GM23338 (cell line): ENCODE measurements at places on chromosomes 16 and 17. TPM values are rescaled to one million over a fixed set of nuclear protein-coding genes. Genes with fewer than 3 reads are reported as not detected.

DNA sequence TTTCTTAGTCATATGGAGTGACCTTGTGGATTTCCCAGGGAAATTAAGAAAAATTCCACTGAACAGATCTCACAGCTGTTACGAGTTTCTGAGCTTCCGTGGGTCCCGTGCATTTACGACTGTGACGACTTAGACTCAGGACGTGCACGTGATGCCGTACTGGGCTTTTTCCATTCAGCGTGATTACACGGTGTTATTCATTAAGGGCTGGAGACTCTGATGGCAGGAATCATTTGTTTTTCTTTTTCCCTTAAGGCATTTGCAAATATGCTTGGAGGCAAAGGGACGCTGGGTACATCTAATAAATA, 57.2 kb downstream of the TBC1D16 start:
- H3K27ac ChIP-seq = no peak overlapping the region
- peaks cover 7% of the 10 kb centered on the region; the same call in 1 of the 2 replicates for H3K4me1 ChIP-seq

HOXB5 gene
- not detected in 2 replicates for polyA plus RNA-seq

PMP22 gene
- polyA plus RNA-seq = 0.94 and 1.2 TPM in 2 replicates

GRCh38 chr16:17321824-17322223, 148.9 kb downstream of the XYLT1 start:
- no peaks in the 10 kb centered on the region for H3K27me3 ChIP-seq
- no peak overlapping the region for H3K4me3 ChIP-seq
- no peak for DNase-seq
- no peaks in the 10 kb centered on the region for H3K36me3 ChIP-seq
- H3K4me1 ChIP-seq = peaks cover 19% of the 10 kb centered on the region; the same call in 1 of the 2 replicates

- no peaks in the 10 kb centered on the region for H3K27me3 ChIP-seq
- no peak overlapping the region for H3K27ac ChIP-seq
- H3K36me3 ChIP-seq = no peaks in the 10 kb centered on the region
- H3K4me1 ChIP-seq = peaks cover 16% of the 10 kb centered on the region
- peak overlapping the region; percentile 86; the same call in 1 of the 2 replicates for H3K4me3 ChIP-seq
These were observed 25.8 kb downstream of the GNPTG start for GRCh38 chr16:1377406-1378010.

DNA sequence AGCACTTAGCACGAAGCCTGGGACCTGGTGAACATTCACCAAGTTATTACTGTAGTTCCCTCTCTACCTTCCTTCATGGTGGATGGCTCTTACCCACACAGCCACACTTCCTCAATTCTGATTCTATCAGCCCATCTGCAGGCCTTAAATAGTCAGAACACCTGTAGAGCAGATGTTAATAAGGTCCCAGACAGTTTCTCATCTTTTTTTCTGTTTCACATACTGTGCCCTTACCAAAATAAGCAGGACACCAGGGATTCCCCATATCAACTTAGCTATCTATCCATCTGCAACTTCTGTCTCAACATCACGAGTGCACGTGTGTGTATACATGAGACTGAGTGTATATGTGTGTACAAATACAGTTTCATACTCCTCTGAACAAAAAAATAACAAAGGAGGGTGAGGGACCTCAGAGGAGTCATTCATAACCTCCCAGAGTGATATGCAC, 2.8 kb downstream of the RECQL5 start:
- peaks cover 4% of the 10 kb centered on the region; the same call in 1 of the 2 replicates for H3K36me3 ChIP-seq
- H3K27ac ChIP-seq = no peak overlapping the region
- DNase-seq = no peak
- no peak overlapping the region for H3K4me3 ChIP-seq

- no peak for DNase-seq
- no peak overlapping the region for H3K27ac ChIP-seq
- no peaks in the 10 kb centered on the region for H3K27me3 ChIP-seq
- H3K36me3 ChIP-seq = no peaks in the 10 kb centered on the region
- no peak overlapping the region for H3K4me3 ChIP-seq
- H3K4me1 ChIP-seq = peaks cover 13% of the 10 kb centered on the region
These were observed 54.3 kb downstream of the KPNA2 start for GRCh38 chr17:68089881-68090280.

ZNF821 gene
- 9.5 and 13.3 TPM in 2 replicates for polyA plus RNA-seq

- H3K27me3 ChIP-seq = no peaks in the 10 kb centered on the region
- H3K4me1 ChIP-seq = no peaks in the 10 kb centered on the region
- no peak overlapping the region for H3K4me3 ChIP-seq
- no peak for DNase-seq
- no peaks in the 10 kb centered on the region for H3K36me3 ChIP-seq
These were observed 28.1 kb upstream of the NFAT5 start for GRCh38 chr16:69537706-69538080.

- no peak overlapping the region for H3K4me3 ChIP-seq
- H3K36me3 ChIP-seq = no peaks in the 10 kb centered on the region
These were observed 11.6 kb upstream of the GRB2 start for GRCh38 chr17:75417054-75417580.

GRCh38 chr16:88956546-88957432, 20.2 kb downstream of the CBFA2T3 start:
- no peak overlapping the region for H3K4me3 ChIP-seq
- H3K4me1 ChIP-seq = no peaks in the 10 kb centered on the region
- no peaks in the 10 kb centered on the region for H3K27me3 ChIP-seq
- no peaks in the 10 kb centered on the region for H3K36me3 ChIP-seq
- H3K27ac ChIP-seq = no peak overlapping the region

GRCh38 chr16:84985079-84986065, 26.0 kb downstream of the ZDHHC7 start:
- H3K27me3 ChIP-seq = no peaks in the 10 kb centered on the region
- DNase-seq = no peak
- H3K36me3 ChIP-seq = peaks cover 5% of the 10 kb centered on the region; the same call in 1 of the 2 replicates
- no peak overlapping the region for H3K27ac ChIP-seq
- H3K4me3 ChIP-seq = no peak overlapping the region

DNA sequence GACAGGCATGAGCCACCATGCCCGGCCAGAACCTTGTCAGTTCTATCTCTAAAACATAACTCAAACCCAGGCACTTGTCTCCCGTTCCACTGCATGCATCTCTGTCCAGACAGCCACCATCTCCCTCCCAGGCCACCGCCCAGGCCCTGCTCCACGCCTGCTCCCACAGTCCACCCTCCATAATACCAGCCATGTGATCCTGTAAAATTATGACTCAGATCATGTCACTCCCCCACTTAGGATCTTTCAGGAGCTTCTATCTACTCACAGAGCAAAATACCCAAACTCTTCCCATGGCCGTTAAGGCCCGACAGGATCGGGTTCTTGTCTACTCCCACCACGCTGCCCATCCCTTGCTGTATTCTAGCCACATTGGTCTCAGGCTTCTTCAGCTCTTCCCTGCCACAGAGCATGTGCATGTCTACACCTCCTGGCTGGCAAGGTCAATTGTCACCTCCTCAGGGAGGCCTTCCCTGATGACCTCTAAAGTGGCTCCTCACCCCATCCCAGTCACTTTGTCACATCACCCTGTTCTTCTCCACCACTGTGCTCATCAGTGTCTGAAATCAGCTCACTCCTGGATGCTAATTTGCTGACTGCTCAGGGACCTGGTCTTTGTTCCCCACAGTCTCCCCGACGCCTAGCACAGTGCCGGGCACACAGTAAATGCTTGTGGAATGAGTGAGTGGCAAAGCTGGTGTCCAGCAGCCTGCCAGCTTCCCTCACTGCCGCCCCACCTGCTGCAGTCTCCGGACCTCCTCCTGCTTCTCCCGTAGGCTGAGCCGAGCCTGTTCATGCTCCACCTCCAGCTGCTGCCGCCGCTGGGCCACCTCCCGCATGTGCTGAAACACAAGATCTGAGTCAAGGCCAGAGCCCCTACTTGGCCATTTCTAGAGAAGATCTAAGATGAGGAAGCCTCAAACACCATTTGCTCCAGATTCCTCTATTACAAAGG, 6.7 kb downstream of the TSPOAP1 start:
- H3K36me3 ChIP-seq = no peaks in the 10 kb centered on the region
- H3K4me3 ChIP-seq = no peak overlapping the region
- H3K27ac ChIP-seq = no peak overlapping the region
- H3K27me3 ChIP-seq = peaks cover 23% of the 10 kb centered on the region

GRCh38 chr17:49987290-49987585, 7.8 kb downstream of the DLX3 start:
- no peaks in the 10 kb centered on the region for H3K36me3 ChIP-seq
- no peak overlapping the region for H3K27ac ChIP-seq
- H3K4me1 ChIP-seq = peaks cover 3% of the 10 kb centered on the region; the same call in 1 of the 2 replicates
- peaks cover 76% of the 10 kb centered on the region for H3K27me3 ChIP-seq
- no peak overlapping the region for H3K4me3 ChIP-seq

CD79B gene
- polyA plus RNA-seq = 1.5 and 2.5 TPM in 2 replicates

GRCh38 chr16:66605177-66605978, 874 bp downstream of the CMTM3 start:
- no peak overlapping the region for H3K27ac ChIP-seq
- DNase-seq = peak; percentile 73
- H3K4me3 ChIP-seq = peak overlapping the region; percentile 83
- peaks cover 15% of the 10 kb centered on the region for H3K4me1 ChIP-seq
- H3K27me3 ChIP-seq = peaks cover 7% of the 10 kb centered on the region
- no peaks in the 10 kb centered on the region for H3K36me3 ChIP-seq

SHISA6 gene
- not detected in 2 replicates for polyA plus RNA-seq

DNA sequence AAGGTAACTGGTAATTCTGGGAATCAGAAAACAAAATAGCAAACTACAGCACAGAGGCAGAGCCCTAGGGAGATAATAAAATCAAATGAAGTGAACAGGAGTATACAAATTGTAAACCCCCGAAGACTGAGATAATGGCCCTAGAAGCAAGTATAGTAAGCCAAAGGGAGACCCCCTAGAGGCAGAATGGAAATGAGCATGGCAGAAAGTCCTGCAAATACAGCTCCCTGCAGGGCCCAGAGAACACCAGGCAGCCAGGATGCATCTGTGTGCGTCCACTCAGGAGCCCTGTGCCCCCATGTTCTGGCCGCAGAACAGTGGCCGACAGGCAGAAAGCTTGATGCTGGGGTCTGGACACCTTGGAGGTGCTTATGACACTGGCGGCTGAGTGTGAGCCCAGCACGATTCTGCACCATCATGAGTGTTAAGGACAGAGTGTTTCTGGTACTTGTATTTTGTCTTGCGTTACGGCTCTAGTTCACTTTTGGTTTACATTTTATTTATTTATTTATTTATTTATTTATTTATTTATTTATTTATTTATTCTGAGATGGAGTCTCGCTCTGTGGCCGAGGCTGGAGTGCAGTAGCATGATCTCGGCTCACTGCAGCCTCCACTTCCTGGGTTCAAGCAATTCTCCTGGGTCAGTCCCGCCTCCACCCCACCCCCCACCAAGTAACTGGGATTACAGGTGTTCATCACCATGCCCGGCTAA, 48.7 kb downstream of the RGS9 start:
- no peaks in the 10 kb centered on the region for H3K27me3 ChIP-seq
- DNase-seq = peak; percentile 48
- peaks cover 27% of the 10 kb centered on the region for H3K4me1 ChIP-seq
- H3K4me3 ChIP-seq = no peak overlapping the region
- H3K36me3 ChIP-seq = no peaks in the 10 kb centered on the region

DDX52 gene
- polyA plus RNA-seq = 46.0 and 61.3 TPM in 2 replicates

GRCh38 chr17:67021743-67022450, 22.5 kb upstream of the CACNG1 start:
- no peak for DNase-seq
- no peaks in the 10 kb centered on the region for H3K36me3 ChIP-seq

TERB1 gene
- not detected in 2 replicates for polyA plus RNA-seq

DNA sequence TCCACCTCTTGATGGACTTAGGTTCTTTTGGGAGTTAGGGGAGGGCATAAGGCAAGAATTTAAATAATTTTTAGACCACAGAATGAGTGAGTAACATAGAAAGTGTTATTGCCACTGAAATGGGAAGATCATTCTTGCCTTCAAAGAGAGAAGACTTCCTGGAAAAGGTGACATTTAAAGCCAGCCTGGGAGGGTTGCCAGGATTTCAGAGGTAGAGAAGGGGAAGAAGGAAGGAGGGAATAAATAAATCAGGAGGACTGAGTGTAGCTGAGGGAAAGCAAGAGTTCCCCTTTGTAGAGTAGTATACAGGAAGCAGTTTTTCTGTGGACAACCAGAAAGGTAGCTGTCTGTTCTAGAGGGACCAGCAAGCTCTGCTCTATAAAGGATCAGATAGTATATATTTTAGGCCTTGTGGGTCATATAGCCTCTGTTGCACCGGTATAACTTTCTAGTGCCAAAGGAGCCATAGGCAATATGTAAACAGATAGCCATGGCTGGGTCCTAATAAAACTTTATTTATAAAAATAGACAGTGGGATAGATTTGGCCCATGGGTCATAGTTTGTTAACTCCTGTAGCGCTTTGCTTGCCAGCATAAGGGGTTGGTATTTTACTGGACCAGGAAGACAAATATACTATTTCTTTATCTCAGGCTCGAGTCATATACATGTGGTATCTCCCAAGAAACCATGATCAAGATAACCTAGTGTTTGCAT, 147.2 kb upstream of the CACNG5 start:
- no peaks in the 10 kb centered on the region for H3K36me3 ChIP-seq
- peaks cover 11% of the 10 kb centered on the region; the same call in 1 of the 2 replicates for H3K4me1 ChIP-seq
- no peaks in the 10 kb centered on the region for H3K27me3 ChIP-seq

SEPTIN12 gene
- not detected in 2 replicates for polyA plus RNA-seq

DNA sequence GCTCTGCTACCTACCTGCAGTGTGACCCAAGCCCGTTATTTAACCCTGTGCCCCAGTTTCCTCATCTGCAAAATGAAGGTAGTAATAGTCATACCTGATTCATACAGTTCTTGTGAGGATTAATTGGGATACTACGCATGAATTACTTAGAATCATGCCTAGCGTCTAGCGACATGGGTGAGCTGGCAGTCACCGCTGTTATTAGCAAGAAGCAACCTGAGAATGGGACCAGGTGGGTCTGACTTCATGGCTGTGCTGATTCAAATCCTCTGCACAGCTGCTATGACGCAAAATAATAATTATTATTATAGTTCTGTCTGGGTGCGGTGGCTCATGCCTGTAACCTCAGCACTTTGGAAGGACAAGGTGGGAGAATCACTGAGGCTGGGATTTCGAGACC, 7.9 kb downstream of the SOCS1 start:
- H3K27me3 ChIP-seq = no peaks in the 10 kb centered on the region
- peaks cover 15% of the 10 kb centered on the region for H3K4me1 ChIP-seq
- DNase-seq = no peak
- H3K27ac ChIP-seq = no peak overlapping the region

- H3K36me3 ChIP-seq = peaks cover 20% of the 10 kb centered on the region
- peaks cover 26% of the 10 kb centered on the region for H3K4me1 ChIP-seq
- peak overlapping the region; percentile 91 for H3K27ac ChIP-seq
- no peak for DNase-seq
These were observed 802 bp upstream of the ATXN2L start for GRCh38 chr16:28821874-28822519.

SLC38A8 gene
- polyA plus RNA-seq = not detected in 2 replicates

GDE1 gene
- 30.0 and 30.8 TPM in 2 replicates for polyA plus RNA-seq

NKD1 gene
- 2.3 and 2.5 TPM in 2 replicates for polyA plus RNA-seq

- H3K27ac ChIP-seq = no peak overlapping the region
- H3K4me3 ChIP-seq = no peak overlapping the region
- H3K27me3 ChIP-seq = no peaks in the 10 kb centered on the region
- DNase-seq = no peak
- 0 out of 2 replicates have a peak, but pooled peaks cover 4% of the 10 kb centered on the region for H3K4me1 ChIP-seq
These were observed 5.2 kb upstream of the LIG3 start for GRCh38 chr17:34974794-34975785.

GRCh38 chr17:31401456-31402254, 10.2 kb downstream of the RAB11FIP4 start:
- H3K36me3 ChIP-seq = no peaks in the 10 kb centered on the region
- H3K4me1 ChIP-seq = no peaks in the 10 kb centered on the region; the same call in 1 of the 2 replicates
- H3K27me3 ChIP-seq = no peaks in the 10 kb centered on the region
- no peak for DNase-seq
- no peak overlapping the region for H3K27ac ChIP-seq
